ENCODE measurements at places on chromosomes 5 and 9.

DNA sequence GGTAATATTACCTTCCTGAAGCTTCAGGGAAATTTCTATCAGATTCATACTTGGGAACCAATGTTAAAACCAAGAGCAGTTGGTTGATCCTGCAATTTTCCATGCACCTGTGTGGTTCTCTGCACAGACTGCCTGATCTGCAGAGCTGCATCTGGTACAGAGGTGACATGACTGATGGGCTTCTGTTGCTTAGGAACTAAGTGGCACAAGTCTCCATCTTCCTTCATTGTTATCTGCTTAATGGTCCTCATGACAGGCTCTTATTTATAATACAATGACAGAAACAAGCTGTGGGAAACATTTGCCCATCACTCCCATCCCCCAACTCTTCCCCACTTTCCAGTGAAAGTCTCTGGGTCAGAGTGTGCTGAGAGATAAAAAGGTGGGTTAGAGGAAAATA, 799.1 kb downstream of the TAF11L14 start:
- DNase-seq: no peak

DNA sequence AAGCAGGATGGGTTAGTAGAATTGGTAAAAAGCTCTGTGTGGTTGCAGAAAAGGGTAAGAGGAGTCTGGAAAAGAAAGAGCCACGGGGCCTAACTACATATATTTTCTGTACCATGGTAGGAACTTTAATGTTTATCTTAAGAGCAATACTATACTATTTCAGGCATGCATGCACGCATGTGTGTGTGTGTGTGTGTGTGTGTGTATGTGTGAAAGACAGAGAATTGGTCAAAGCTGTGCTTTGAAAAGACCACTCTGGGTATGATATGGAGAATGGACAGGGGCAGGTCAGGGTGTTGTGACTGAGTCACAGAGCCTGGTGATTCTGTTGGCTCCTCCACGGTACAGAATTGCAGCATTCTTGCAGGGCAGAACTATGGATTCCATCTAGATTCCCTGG, 339.3 kb downstream of the SLIT3 start:
- no peak for DNase-seq

DNA sequence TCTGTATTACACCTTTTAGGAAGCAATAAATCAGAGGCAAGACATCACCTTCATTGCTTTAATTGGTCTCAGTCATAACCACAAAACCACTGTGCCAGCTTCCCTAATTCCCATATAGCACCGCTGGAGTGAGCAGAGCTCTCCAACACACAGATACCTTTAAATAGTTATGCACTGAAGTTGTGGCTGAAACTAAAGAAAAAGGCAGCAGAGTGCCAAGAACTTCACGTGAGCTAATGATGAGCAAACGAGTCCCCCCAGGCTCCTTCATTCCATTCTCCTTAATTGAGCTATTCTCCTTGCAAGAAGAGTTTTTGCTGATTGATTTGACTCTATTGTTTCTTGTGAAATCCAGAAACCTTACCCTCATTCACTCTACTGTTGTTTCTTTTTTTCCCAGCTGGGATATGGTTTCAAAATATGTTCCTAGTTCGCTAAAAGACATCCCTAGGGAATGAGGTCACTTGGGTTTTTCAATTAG, 501.5 kb downstream of the SPATA31D1 start:
- no peak for DNase-seq

GRCh38 chr9:137236936-137237421, 4.1 kb upstream of the TUBB4B start:
- no peak for DNase-seq

DNA sequence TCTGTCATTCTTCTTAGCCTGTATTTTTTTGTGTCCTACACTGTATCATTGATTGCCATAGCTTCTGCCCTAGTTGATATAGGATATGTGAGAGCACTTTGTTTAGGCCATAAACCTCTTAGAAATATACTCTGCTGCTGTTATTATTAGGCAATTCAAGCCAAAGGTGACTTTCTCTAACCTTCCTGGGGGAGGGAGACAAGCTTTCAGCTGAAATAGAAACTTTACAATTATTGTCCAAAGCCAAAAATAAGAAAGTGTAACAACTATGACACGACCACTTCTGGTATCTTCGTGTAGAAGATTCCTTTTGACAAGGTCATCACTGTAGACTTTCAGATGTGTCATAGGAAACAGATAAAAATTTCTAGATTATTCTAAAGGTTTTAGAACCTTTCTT, 12.2 kb upstream of the CSNK1A1 start:
- DNase-seq: no peak

DNA sequence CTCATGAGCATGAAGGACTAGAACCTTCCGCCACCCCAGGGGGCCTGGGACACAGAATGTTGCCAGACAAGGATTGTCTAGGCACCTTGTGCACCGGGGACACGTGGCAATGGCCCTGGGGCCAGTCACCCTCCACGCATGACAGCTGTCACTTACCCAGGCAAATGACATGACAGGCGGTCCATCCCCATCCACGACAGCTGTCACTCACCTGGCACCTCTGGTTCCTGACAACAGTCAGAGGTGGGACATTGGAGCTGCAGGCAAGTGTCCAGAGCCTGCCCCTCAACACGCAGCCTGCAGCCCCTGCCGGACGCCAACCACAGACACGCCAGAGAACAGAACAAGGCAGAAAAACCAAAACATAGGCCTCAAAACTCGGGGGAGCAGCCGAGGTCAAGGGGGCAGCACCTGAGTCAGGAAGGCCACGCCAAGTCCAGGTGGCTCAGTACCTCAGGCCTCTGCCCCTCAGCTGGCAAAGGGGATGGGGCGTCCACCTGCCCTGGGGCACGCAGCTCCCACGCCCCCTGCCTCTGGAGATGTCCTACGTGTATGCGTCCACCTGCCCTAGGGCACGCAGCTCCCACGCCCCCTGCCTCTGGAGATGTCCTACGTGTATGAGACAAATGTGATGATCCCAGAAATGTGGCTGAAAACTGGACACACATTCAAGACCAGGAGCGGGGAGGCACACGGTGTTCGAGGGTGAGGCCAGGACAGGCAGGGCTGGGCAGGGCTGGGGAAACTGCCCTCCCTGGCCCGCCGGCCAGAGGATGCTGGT, 14.5 kb downstream of the VAV2 start:
- DNase-seq: no peak

GRCh38 chr5:67669916-67670315, 473.3 kb upstream of the CD180 start:
- no peak for DNase-seq

DNA sequence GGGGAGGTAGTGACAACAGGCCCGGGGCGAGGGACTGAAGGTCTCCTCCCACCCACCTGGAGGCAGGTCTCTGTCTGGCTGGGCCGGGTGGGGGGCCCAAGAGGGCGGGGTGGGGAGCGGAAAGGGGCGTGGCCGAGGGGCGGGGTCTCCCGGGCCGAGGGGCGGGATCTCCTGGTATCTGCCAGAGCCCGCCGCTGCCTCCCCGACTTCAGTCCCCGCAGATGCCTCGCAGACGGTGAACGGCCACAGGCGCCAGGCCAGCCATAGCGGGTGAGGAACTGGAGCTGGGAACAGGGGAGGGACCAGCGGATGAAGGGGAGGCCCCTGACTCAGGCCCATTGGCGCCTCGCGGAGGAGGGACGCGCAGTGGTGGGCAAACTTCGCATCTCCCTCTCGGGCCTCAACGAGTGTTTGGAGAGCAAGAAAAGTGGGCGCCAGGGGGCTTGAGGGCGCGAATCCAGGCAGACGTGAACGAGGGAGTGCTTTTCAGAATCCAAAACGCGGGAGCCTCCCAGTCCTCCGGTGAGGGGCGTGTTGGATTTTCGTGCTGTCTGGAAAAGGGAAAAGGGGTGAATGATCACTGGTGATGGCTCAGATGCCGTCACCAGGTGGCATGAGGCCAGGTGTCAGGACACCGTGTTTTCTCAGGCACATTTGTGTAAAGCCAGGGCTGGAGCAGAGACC, at the start of gene ADGRD2:
Gene ADGRD2 (plus strand): TSS at position 211 of the 684 bp plus-strand sequence. CDS start 1,216 bp downstream, outside the sequence.
- DNase-seq: no peak

- DNase-seq: no peak
Measured at GRCh38 chr5:118033686-118034338, 954.5 kb downstream of the DTWD2 start.

DNA sequence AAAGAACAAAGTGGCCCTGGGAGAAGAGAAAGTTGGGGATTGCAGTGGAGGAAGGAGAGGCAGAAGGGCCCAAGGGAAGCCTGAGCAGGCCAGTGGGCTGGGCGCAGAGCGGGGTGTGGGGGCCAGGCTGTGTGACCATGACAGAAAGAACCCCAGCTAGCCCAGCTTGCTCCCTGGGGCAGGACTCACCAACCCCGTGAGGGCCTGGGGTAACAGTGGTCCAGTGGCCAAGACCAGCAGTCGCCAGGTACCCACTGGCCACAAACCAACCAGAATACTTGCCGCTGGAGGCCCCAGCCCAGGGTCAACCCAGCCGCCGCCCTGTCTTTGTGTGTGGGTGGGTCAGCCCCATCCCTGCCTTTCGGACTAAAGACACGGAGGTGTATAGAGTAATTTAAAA, 146.5 kb downstream of the CACNA1B start:
- peak; percentile 47 for DNase-seq

- no peak for DNase-seq
Measured at GRCh38 chr5:56176871-56177533, 56.1 kb downstream of the ANKRD55 start.

GRCh38 chr5:157918811-157919742, 60.1 kb upstream of the CLINT1 start:
- DNase-seq: no peak

- DNase-seq: no peak
Measured at GRCh38 chr5:1930880-1931603, 48.3 kb upstream of the IRX4 start.

- no peak for DNase-seq
Measured at GRCh38 chr5:149578896-149579295, 2.4 kb upstream of the ARHGEF37 start.

GRCh38 chr9:24073007-24073592, 247.1 kb upstream of the ELAVL2 start:
- DNase-seq: no peak

GRCh38 chr5:157481265-157481664, 21.3 kb downstream of the NIPAL4 start:
- DNase-seq: no peak

- no peak for DNase-seq
Measured at GRCh38 chr9:117772960-117773359, 68.8 kb downstream of the TLR4 start.

DNA sequence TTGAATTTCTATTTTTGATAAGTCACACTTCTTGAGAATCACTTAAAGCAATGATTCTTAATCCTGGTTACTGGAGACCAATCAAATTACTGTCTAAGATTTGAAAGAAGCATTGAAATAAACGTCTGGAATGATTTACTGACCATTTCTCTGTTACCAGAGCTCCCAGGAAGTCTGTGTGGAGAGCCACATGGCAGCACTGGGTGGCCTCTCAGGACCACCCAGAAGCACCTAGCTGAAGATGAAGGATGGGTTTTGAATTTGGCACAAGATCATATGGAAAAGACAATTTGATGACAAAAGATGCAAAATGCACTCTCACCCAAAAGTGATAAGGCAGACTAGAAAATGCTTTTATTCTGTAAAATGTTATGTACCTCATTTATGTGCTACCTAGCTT, 30.4 kb downstream of the IARS1 start:
- DNase-seq: no peak

DNA sequence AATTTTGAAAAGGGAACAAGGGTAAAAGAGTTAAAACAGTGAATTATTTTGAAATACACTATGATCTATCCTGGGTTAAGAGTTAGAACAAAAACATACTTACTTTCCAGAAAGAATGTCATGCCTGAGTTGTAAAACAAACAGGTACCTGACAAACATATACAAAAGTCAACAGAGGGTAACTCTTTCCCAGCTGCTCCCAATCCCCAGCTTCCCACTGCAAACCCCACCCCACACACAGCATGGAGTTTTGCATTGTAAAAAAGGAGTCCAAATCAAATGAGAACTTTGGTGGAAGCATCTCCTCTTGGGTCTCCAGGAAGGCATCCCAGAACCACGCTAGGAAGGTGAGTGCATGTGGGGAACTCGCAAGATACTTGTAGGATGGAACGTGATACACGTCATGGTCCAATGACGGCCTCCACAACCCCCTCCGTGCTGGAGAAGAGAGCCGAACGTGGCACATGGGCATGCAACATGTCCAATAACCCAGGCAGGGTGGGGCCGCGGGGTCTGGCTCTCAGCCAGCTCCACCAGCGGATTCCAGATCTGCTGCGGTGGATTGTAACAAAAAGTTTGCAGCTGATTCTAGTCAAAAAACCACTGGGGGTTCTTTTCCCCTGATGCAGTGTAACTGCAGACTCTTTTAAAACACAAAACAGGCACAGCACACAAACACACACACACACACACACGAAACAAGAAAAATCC, 55.8 kb downstream of the EPB41L4B start:
- DNase-seq: no peak

Measured in vagina (tissue), 2 donors.